ENCODE measurements at places on chromosomes 13 and 19.
A peak's percentile ranks its signal among the peaks of the same experiment; 100 is the strongest.

DNA sequence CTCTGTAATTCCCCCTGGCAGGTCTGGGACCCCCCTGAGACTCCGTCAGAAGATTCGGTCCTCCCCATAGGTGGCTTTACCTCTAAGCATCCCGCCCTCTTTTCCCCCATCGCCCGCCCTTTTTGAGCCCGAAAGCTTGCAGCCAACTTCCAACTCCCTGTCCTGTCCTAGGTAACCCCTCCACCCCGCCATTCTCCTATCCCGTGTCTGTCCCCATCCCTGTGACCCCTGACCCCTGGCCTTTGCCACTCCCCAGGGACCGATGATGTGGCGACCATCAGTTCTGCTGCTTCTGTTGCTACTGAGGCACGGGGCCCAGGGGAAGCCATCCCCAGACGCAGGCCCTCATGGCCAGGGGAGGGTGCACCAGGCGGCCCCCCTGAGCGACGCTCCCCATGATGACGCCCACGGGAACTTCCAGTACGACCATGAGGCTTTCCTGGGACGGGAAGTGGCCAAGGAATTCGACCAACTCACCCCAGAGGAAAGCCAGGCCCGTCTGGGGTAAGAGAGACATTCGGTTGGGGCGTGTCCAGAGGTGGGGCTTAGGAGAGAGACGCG is 488 bp downstream of the RCN3 start:
- no peak for DNase-seq

GRCh38 chr13:44894001-44894770 is 95.1 kb downstream of the NUFIP1 start:
- DNase-seq = no peak

DNA sequence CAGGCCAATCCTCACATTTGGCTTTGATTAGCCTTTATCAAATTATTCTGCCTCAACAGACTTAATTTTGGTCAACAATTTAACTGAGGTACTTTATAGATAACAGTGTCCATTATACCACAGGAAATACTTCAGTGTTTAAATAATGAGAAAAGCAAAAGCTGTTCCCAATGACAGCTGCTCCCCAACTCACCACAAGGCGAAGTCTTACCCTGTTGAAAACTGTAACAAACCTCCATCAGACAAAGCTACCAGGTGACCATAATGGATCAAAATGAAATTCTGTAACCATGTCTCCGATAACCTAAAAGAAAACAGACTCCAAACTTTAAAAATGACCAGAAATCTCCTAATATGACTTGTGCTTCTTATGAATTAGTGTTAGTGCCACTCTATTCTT is 50.3 kb downstream of the ZNF44 start:
- DNase-seq = no peak

DNA sequence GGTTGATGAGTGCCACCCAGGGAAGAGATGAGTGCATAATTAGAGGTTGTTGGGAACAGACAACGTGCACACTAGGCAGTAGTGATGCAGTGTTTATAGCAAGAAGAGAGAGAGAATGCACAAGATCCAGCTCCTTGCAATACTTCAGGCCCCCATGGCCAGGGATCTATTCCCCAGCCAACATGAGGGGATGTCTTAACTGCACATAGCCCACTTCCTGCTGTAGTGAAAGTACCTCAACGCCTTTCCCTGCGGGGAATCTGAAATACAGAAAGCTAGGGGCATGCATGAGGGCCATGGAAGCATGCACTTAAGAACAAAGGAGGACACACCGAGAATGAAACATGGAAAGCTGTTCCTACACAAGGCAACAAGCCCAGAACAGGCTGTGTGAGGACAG is 636.7 kb upstream of the GPC6 start:
- no peak for DNase-seq

GRCh38 chr19:55013596-55013995 is 24.5 kb downstream of the GP6 start:
- DNase-seq = no peak

GRCh38 chr13:113742445-113743120 is 16.4 kb upstream of the TMEM255B start:
- DNase-seq = no peak

DNA sequence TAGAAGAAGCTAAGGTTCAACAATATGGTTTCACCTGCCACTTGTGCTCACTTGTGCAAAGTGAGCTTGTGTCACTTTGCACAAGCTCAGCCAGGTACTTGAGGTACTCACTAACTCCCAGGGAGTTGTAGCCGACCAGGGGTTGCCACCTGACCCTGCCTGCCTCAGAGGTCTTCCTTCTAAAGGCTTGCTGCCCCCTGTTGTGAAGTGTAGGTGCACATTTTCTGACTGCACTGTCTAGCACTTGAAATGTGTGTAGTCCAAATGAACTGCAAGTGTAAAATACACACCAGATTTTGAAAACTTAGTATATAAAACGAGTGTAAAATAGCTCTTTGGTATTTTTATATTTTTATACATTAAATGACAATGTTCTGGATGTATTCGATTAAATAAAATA is 230.8 kb downstream of the DLEU7 start:
- DNase-seq = no peak

GRCh38 chr13:30633861-30634260 is 16.1 kb downstream of the USPL1 start:
- DNase-seq = no peak

- peak; percentile 94 for DNase-seq
Observed at GRCh38 chr19:55624109-55625003, at the start of gene ZNF784. TSS of gene ZNF784 (minus strand) at chr19:55624566. CDS start at chr19:55624561, 5 bp downstream.

Measured in HEK293T (cell line).